ENCODE measurements at places on chromosomes 7 and 10.

DNA sequence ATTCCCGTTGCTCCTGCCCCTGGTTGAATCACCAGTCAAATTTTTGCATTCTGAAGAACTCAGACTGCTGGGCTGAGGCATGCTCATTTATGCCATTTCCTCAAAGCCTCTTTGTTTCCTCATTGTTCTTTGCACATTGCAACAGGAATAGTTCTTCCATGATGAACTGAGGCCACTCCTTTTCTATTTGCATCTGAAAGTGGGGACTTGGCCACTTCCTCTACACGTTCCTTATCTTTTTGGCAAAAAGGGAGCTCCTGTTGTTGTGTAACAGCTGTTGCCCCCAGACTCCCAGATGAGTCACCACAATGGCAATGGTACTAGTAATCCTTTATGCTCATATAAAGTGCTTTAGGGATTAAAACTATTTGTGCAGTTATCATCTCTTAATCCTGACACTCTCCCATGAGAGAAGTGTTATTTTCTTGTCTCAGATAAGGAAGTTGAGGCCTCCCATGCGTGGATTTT lies 20.1 kb upstream of the ITPRID1 start:
- no peak for DNase-seq

GRCh38 chr7:46970131-46970430 lies 611.8 kb downstream of the TNS3 start:
- DNase-seq: no peak

DNA sequence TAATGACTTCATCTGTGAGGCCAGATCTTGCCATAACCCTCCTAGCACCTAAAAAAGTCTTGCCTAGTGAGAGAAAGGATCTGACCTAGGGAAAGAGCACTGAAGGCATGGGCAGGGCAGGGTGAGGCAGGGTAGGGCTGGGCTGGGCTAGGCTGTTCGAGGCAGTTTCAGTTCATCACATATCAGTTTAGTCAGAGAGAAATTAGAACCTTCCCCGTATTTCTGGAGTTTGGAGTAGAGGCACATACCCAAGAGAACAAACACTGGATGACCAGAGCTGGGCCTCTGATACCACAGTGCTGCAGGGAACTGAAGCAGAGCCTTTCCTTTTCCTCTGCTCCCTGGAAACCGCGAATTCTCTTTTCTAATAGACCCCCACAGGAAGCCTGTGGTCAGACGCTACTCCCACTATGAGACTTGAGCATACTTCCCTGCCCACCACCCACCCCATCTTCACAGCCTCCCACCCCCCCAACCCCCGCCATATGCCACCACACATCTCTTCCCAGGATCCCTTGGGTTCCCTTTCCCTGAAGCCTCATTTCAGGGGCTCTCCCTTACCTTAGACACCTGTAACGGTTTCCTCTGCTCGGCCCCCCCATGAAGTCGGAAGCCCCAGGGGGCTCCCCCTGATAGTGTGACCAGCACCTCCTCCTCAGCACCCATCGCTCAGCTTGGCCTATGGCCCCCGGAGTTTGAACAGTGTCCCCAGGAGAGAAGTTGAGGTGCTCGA lies 406 bp downstream of the SYNPO2L start:
- DNase-seq: no peak

DNA sequence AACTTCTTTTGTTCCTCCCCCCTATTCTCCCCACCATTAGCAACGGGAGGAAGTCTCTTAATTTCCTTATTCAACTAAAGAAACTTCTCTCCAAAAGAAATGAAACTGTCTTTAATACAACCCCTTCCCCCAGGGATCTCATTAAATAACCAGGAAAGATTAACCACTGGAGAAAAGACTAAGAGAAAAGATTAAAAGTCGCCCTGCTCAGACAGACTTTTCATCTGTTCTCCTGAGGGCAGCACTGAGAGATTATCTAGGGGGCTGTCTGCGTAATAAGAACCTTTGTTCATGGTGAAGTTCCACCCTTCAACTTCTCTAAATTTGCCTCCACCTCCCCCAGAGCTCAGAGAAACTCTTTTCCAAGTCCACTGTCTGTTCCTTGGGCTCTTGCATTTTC lies 105.5 kb downstream of the HGF start:
- DNase-seq: no peak

DNA sequence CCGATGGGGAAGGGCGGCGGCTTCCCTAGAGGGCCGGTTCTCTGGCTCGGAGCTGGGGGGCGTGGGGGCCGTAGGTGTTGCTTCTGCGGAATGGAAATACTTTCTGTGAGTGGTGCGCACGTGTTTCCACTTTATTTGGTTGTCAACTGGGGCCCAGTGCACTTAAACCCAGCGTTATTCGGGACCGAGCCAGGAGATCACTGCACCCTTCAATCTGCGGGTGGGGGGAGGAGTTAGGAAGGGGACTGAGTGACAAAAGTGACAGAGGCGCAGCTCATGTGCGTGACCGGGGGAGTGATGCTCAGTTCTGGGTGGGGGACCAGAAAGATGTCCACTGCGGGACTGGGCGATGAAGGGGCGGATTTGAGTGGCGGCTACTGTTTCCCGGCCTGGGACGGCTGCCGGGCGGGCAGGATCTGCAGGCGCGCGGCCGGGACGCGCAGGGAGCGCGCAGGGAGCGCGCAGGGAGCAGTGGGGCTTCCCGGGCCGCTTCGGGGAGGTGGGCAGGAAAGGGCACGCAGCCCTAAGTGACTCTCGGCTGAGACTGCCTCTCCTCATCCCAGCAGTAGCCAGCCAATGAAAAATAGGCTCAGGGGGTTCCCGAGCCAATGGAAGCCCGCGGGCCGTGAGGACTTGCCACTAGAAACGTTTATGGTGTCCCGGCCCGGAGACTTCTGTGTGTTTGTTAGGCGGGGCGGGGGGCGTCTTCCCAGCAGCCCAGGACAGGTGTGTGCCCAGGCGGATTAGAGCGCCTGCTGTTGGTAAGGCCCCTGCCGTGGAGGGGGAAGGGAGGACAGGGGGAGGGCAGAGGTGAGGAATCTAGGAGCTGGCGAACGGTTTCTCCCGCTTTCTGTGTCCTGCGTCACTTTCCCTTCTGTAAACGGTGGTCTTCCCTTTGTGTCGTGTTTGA lies 54.3 kb upstream of the KDM7A start:
- DNase-seq: peak; percentile 81

GRCh38 chr10:114347791-114348190 lies 56.5 kb downstream of the AFAP1L2 start:
- no peak for DNase-seq

- DNase-seq: no peak
Measured at GRCh38 chr10:103177123-103177522, 15.9 kb downstream of the NT5C2 start.

DNA sequence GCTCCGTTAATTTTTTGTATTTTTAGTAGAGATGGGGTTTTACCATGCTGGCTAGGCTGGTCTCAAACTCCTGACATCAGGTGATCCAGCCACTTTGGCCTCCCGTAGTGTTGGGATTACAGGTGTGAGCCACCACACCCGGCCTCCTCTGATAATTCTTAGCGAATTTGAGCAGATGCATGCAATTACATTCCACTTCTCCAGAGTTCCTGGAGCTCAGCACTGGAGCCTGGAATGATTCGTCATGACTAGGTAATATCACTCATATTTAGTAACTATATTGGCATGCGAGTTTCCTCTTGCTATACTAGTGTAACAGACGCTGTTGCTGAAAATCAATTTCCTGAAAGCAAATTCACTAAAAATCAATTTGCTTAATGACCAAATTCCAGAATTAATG lies 86.8 kb downstream of the MKX start:
- no peak for DNase-seq

- no peak for DNase-seq
Measured at GRCh38 chr7:83873459-83873858, 224.5 kb upstream of the SEMA3E start.

- no peak for DNase-seq
Measured at GRCh38 chr10:109780997-109781396, 142.3 kb downstream of the XPNPEP1 start.

- no peak for DNase-seq
Measured at GRCh38 chr7:108189733-108190388, 59.7 kb upstream of the LAMB4 start.

DNA sequence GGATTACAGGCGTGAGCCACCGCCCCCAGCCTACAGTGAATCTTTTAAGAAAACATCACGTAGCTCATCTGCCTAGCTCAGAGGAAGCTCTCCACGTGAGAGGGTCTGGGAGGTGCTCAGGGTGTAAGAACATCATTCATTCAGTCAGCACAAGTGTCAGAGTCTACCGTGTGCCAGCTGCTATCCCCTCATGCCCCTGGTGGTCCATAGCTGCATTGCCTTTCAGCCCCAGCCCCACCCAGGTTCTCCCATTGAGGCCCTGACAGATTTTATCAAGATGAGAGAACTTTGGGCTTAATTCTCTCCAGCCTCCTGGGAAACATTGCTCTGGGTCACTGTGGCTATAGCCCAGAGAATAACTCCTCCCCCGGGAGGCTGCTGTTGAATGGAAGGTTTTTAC lies 45.1 kb downstream of the ZNF503 start:
- DNase-seq: no peak
